ENCODE measurements at places on chromosomes 4 and X.

DNA sequence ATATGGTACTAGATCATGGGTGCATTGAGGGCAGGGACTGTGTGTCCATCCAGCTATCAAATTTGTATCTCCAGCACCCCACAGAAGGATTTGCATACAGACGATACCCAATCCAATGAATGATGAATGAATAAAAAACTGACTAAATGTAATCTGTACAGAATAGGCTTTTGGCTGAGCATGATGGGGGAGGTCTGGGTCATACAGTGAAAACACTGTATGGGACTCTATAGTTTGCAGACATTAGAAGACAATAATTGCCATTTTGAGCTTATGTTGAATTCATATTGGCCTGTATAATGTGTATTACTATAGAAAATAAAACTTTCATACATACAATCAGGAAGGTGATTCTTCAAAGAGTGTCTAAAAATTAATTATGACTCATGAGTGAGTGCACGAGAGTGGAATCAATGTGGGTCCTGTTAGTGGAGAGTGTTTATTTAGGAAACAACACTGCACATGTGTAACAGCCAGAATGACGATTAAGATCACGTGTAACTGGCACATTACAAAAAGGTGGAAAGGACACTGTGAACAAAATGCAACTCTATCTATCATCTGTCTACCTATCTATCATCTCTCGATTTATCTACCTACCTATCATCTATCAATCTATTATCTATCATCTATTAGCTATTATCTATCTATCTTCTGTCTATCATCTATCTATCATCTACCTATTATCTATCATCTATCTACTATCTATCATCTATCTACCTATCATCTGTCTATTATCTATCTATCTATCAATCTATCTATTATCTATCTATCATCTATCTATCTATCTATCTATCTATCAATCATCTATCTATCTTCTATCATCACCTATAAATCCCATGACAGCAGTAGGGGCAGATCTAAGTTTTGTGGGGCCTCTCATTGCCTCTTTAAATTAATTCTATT, 201.3 kb downstream of the PTTG2 start:
- DNase-seq = no peak

DNA sequence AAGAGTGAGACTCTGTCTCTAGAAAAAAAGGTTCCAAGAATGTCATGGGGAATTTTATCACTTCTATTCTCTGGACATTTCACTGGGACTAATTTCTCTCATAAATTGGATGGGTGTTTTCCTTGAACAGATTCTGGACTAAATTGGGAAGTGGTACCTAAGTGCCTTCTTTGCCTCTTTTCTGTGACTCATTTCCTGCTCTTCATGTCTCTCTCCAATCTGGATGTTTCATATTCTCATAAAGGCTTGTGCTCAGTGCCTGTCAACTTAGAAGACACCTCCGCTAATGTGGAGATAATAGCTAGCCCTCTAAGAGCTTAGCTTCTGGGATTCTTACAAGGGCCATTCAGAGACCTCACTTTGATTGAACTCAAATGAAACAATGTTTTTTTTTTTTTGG, 38.0 kb upstream of the IGFBP7 start:
- DNase-seq = no peak

GRCh38 chrX:132094164-132094563, 33.7 kb downstream of the FRMD7 start:
- DNase-seq = no peak

DNA sequence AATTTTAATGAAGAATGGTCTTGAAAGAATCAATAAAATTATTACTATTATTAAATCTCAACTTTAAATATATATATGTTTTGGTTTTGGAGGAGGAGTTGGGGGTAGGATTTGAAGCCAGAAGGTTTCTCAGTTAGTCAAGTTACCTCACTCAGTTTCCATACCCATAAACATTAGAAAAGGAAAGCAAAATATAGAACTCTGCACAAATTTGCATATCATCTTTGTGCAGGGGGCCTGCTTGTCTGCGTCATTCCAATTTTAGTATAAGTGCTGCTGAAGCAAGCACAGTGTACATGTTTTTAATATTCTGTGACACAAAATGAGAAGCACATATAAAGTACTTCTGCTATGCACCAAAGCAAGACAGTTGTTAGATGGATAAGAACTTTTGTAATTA, 47.5 kb upstream of the SCRG1 start:
- no peak for DNase-seq

DNA sequence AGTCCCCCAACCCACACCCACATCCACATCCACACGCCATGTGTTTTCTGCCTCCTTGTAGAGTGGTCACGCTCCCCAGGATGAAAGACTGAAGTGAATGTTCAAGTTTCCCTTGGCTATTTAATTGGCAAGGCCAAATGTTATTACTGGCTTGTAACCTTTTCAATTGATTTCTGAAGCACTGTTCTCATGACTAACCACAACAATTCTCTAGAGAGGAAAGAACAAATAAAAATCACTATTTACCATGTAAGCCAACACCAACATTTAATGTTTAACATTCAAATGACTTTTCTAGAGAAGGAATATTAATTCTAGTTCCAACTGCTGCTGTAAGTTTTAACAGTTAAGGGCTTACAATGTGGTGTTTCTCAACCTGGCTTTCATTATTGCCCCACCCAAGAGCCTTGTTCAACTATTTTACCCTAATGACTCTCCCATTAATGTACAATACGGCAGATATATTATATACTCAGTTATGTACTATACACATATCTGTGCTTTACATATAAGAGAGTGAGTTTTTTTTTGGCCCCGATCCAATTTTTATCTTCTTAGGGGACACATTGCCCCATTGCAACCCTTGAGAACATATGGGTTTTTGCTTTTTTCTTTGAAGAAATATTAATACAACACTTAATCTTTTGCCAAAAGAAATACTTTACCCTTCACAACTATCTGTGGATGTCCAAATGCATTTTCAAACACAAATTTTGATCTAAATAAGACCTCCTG, 46.5 kb downstream of the RELL1 start:
- DNase-seq = no peak

DNA sequence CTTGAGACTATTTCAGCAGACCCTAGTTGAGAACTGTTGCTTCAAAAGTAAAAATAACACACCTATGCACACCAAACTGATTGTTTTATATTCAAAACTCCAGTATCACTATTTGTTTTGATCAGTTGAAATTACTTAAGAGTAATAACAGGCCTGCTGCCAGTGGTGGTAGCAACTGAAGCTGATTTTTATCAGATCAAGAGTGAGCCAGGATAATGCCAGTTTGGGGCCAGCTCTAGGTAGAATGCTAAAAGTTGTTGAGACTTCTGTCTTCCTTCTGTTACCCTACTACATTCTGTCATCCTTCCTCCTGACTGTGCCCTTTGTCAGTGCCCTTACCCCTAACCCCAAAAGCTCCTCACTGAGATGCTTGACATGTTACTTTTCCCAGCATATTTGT, 228.7 kb upstream of the SPRY1 start:
- no peak for DNase-seq

Data from CD4-positive, alpha-beta T cell treated with Interferon gamma for 1 hour (primary cell).